ENCODE measurements at places on chromosomes 4 and X. TPM values are rescaled to one million over a fixed set of nuclear protein-coding genes. Genes with fewer than 3 reads are reported as not detected.

DNA sequence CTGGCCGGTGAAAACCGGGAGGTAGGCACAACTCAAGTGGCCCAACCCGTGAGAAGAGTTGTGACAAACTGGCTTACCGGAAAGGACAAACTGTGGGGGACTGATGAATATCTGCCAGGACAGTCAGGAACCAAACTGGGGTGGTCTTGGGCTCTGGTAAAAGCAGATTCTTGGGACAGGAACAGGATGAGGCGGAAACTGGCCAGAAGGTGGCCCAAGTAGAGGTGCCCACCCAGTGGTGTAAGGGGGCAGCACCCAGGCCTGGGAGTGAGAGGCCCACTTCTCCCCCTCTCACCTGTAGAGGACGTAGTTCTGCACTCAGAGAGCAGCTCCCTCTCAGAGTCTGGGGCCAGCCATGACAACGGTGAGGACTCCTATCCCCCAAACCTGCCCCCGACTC lies 5.9 kb downstream of the CCDC120 start:
- DNase-seq = no peak

CLDN2 gene
- 9.9 TPM for total RNA-seq

DNA sequence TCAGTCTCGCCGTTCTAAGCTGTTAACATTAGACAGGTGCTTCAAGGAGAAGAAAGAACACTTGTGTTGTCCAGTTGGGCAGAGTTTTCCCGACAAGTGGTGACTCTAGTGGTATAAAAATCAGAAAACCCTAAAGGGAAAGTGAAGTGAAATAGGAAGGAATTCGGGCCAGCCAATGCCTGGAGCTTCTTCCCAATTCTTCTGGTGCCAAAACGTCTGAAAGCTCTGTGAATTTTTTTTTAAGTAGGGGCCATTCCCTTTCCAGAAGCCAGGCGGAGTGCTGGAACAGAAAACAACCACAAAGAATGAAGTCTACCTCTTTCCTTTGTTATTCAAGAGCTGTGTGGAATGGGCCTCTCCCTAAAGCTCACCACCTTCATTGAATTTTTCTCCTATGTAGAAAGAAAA lies 43.1 kb upstream of the PPARGC1A start:
- no peak for DNase-seq

- no peak for DNase-seq
Measured at GRCh38 chrX:154525606-154526490, 9.8 kb upstream of the FAM3A start.

- DNase-seq = no peak
Measured at GRCh38 chr4:164748375-164748774, 5.6 kb upstream of the SMIM31 start.

GRCh38 chr4:107994894-107995293 lies 5.2 kb downstream of the HADH start:
- no peak for DNase-seq

LEF1 gene
- total RNA-seq = 4.4 TPM

- no peak for DNase-seq
Measured at GRCh38 chr4:151152028-151152427, 52.6 kb downstream of the RPS3A start.

- no peak for DNase-seq
Measured at GRCh38 chr4:47577779-47578553, 92.9 kb downstream of the ATP10D start.

- DNase-seq = no peak
Measured at GRCh38 chr4:18880871-18881270, 859.3 kb upstream of the LCORL start.

DNA sequence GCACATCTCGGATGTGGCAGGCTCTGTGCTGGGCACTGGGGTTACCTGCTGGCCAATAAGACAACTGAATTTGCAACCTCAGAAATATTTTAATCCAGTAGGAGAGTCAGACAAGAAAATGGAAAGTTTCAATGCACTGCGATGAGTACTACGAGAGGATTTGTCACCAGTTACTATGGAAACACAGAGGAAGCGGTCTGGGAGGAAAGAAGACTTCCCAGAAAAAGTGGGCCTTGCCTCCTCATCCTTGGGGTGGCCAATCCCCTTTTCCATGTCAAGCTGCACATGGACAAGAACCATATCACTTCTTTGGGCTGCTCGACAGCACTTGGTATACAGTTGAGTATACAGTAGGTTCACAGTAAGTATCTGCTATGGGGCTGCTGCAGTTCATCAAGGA lies 67.6 kb downstream of the FAM184B start:
- no peak for DNase-seq

SULT1E1 gene
- 49.6 TPM for total RNA-seq

DNA sequence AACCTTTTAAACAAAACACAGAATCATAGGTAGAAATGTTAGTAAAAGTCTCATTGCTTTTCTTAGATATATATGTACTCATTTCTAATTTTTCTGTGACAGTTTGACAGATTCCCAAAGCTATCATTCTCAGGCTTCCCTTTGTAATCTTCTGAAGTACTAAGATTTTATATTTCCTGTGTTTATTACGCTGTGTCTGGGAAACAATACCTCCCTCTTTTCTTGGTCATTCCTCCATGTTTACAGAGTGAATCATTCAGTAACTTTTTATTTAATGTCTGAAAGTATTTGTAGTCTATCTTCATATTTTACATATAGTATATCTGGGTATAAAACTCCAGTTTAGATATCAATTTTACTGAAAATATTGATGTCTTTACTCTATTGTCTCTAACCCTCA lies 1826.3 kb upstream of the IGFBP7 start:
- DNase-seq = no peak

SAP30 gene
- total RNA-seq = 18.4 TPM

DNA sequence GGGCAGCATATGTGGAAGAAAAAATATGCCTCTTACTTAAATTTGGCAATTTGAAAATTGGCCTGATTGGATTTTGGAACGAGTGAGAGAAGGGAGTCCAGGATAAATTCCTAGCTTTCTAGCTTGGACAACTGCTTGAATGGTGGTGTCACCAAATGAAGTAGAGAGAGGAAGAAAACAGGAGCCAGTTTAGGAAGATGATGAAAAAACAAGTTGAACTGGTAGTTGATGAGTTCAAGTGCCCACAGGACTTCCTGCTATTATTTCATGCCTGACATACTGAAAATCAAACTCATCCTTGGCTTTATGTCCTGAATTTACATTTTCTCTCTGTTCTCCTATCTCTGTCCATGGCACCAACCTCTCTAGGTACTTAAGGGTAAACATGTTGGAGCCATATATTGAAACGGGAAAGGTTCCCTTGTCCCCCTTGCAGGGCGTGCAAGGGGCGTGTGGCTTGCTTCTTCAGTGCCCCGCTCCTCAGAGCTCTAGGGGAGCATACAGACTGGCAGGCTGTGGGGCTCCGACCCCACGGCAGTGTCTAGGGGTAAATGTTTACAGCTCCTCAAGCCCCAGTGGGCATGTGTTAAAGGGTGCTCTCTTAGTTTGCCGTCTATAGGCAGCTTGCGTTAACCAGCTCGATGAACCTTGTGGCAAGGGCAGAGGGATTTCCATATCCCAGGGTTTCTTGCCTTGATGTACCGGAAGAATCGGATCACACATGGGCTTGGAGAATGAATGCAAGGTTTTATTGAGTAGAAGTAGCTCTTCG lies 250.7 kb upstream of the PGRMC2 start:
- no peak for DNase-seq

GRCh38 chr4:3251691-3252479 lies 2.9 kb downstream of the MSANTD1 start:
- no peak for DNase-seq

GRCh38 chr4:19301527-19301926 lies 950.2 kb upstream of the SLIT2 start:
- DNase-seq = no peak

GRCh38 chrX:107448998-107449835 lies at the start of gene FRMPD3:
TSS of gene FRMPD3 (plus strand) at chrX:107449652. CDS start at chrX:107526589, 76,937 bp downstream.
- no peak for DNase-seq

DNA sequence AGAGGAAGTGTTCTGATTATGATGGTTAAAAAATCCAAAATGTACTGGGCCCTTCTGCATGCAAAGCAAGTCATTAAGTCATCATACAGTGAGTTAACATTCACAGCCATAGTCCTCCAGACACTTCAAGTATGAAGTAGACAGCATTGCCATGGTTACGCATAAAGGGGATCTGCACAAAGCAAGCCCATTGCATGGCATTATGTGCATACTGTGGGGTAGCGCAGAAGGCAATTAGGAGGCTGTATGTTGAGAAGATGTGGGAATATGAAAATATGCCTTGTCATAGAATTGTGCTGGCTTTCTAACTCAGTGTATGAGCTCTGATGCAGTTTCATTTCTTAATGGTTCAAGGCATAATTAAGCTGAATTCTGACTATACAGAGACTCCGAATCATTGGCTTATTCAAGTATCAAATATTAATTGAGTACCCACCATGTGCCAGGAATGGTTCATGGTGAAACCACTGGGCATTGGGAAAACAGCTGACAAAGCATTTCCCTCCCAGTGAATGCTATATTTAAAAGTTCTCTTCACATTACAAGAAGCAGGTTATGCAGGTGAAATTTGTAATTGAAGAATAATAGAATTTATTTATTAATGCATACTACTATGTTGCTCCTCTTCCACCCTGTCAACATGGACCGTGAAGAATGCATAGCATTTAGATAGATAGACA lies 588.9 kb downstream of the ZNF674 start:
- no peak for DNase-seq

- DNase-seq = no peak
Measured at GRCh38 chr4:46830971-46831454, 78.0 kb downstream of the COX7B2 start.

SLC6A14 gene
- 0.40 TPM for total RNA-seq

DNA sequence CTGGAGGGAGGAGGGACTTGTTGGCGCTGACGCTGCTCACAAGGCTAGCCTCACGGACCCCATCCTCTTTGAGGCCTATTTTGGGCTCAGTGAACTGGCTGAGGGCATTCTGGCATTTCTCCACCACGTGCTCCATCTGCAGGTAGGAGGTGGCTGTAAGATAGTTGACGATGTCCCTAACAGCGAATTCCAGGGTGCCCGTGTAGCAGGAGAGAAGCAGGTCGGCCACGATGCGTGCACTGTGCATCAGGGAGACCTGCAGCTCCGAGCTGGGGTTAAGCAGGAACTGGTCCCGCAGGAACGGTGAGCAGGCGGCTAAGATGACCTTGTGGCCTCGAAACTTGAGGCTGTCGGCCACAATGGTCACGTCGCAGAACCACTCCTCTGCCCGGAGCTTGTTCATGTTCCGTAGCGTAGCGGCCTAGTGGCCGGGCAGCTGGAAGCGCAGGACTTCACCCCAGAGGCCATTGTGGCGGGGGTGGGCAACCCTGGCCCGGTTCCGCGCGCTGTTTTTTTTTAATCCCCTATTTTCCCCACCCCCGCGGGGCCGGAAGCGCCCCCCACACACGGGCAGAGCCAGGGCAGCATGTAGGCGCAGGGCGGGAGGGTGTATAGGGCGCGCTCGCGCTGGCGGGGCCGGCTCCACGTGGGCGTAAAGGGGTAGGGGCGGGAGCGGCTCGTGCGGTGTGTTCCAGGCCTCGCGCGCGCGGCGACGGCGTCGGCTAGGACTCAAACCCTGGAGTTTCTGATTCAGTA lies 73.2 kb downstream of the UBE2K start:
- DNase-seq = no peak

- no peak for DNase-seq
Measured at GRCh38 chrX:7024850-7025249, 122.7 kb upstream of the STS start.

GRCh38 chrX:28312965-28313364 lies 274.3 kb upstream of the IL1RAPL1 start:
- DNase-seq = no peak

MAP9 gene
- total RNA-seq = 2.4 TPM
